ENCODE measurements at places on chromosomes 1 and 21. TPM values are rescaled to one million over a fixed set of nuclear protein-coding genes. Genes with fewer than 3 reads are reported as not detected.

DNA sequence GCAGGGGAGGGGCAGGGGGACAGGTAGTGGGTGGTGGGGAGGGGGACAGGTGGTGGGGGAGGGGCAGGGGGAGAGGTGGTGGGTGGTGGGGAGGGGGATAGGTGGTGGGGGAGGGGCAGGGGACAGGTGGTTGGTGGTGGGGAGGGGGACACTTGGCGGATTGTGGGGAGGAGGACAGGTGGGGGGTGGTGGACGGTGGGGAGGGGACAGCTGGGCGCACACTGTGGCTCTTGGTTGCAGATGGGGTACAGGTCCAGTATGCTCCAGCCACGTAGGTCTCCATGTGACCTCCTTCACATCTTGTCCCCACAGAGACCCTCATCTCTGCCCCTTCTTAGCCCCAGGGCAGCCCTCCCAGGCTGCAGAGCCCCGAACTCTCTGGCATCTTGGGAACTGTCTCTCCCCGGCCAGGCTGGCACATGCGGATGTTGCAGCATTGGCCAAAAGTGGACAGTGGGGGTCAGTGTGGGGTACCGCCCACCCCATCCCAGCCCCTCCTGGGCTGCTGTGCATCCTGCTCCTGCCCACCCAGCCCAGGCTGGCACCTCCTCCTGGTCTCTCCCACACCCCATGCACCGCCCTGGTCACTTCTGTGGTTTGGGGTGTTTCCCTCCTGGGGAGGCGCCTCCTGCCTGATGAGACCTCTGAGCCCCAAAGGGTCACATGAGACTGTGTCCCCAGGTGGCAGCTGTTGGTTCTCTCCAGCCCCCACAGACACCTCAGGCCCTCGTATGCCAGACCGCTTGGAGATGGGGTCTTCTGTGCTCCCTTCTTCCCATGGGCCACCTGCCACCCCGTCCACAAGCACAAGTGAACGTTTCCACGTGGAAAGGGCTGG is 7.6 kb upstream of the SLC19A1 start:
- no peak for DNase-seq

Gene SYTL1
- under 0.01 TPM for total RNA-seq

Gene ENTREP3
- total RNA-seq = 5.4 TPM

Gene CFAP74
- 0.26 TPM for total RNA-seq

DNA sequence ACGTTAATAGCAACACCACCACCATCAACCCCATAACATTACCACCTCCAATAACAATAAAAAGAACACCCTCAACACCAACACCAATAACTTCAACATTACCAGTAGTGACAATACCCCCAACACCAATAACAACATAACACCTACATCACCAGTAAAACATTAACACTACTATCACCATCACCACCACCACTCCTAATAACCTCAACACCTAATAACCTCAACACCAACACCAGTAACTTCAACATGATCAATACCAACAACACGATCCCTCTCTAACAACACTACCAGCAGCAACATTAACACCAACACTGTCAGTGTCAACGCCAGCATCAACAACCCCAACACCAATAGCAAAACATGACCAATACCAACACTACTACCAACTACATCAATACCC is 57.2 kb downstream of the TAS1R2 start:
- DNase-seq = no peak

- no peak for DNase-seq
Observed at GRCh38 chr1:44603718-44604117, 70.6 kb downstream of the TMEM53 start.

Gene IFNAR2
- total RNA-seq = 5.1 TPM

Gene CHI3L2
- total RNA-seq = 1.5 TPM

DNA sequence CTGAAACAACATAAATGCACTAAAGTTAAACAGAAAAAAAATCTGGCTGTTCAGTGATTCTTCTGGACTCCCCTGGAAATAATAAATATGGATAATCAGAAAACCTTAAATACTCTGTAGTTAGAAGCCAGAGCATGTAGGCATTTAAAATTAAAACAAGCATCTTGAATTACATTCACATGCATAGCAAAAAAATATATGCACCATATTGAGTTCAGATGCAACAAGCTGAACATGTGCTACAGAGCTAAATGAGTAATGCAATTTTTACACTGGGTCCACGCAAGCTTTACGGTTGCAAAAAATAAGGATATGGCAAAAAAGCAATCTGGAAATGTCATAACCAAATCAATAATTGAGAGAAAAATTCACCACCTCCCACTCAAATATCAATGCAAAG is 11.5 kb upstream of the KCNT2 start:
- no peak for DNase-seq

Gene CLDN17
- total RNA-seq = not detected

DNA sequence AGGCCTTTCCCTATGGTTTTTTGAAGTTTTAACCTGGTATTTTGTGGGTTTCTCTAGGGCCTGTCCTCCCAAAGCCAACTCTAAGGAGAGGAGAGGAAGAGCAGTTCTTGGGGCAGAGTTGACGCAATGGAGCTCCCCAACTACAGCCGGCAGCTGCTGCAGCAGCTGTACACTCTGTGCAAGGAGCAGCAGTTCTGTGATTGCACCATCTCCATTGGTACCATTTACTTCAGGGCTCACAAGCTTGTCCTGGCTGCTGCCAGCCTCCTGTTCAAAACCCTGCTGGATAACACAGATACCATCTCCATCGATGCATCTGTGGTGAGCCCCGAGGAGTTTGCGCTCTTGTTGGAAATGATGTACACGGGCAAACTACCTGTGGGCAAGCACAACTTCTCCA is 38.2 kb downstream of the ZBTB40 start:
- DNase-seq = peak; percentile 43

GRCh38 chr1:1106510-1107221 is 9.2 kb downstream of the C1orf159 start:
- DNase-seq = no peak

DNA sequence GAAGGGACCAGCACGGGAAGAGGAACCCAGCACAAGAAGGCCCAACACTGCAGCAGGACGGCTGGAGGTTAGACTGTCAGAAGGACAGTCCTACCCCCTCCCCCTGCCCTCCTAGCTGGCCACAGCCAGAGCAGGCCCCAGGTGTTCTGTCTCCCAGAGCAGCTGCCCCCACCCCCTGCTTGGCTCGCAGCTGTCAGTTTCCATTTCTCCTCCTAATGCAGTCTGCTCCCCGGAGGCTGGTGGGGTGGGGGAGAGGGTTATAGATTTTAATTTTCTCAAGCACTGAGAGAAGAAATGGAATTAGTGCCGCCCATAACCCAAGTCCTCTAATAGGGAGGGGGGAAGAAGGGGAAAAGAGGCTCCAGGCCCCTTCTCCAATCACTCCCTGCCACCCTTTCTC is 13.0 kb upstream of the PEAR1 start:
- no peak for DNase-seq

Gene S100A16
- 121 TPM for total RNA-seq

GRCh38 chr1:67741121-67741520 is 56.1 kb downstream of the GADD45A start:
- DNase-seq = no peak

GRCh38 chr1:159752135-159752580 is 28.6 kb upstream of the DUSP23 start:
- peak; percentile 65 for DNase-seq

DNA sequence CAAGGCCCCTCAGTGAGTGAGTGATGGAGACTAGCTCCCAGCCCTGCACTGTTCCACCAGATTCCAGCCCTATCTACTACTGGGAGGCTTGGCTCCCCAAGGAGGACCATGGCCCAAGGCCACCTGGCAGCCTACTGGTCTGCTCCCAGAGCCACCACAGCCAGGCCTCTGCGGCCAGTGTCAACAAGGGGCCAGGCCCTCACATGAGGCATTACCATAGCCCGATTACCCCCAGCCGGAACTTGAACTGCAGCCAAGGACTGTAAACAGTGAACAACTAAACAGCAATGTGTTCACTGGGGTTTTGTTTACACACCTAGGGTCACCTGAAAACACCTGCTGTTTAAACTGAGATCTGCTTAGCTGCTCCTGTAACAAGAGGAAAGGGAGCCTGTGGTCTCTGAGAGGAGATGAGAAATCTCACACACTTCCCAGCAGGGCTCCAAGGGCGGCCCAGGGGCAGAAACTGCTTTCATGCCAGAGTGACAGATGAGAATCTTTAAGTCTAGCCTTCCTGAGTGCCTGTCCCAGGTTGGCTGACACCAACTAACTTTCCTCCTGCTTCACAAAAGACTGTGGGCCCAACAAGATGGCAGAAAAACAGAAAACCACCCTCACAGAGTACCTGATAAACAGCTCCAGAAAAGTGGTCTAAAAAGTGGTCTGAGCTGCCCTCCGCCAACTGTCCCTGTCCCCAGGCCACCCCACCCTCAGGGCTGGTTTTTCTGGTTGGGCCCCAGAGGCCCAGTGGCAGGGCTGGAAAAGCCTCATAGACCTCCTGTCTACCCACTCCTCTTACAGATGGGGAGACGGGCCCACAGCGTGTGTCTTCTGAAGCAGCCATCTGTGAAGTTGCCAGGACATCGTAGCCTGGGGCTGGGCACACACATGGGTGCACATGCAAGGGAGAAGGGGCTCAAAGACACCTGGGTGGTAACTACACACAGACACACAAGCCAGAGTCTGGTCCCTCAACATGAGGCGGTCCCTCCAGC is 28.8 kb downstream of the MEF2D start:
- no peak for DNase-seq

DNA sequence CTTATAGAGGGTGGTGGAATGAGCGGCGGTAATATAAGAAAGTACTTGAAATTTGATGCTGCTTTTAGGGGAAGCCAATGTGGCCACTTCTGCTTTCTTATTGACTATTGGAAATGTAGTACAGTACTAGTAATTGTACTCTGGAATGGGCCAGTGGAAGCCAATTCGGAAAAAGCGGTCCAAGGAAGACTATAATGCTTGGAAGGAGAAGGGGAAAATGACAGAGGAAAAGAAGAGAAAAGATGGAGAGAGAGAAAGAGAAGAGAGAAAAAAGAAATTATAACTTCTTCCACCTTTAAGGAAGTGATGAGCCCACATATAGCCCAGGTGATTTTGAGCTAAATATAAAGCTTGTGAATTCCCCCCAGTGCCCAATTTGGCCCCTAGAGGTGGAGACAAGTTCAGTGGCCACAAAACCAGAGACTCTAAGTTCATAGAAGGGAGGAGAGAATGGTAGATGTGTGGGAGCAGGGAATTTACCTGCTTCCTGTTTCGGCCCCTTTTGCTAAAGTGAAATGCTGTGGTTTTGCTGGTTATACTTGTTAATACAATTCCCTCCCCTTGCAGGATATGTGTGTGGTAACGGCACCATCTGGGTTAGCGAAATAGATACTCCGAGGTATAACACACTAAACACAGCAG is 35.7 kb upstream of the DUSP10 start:
- no peak for DNase-seq

DNA sequence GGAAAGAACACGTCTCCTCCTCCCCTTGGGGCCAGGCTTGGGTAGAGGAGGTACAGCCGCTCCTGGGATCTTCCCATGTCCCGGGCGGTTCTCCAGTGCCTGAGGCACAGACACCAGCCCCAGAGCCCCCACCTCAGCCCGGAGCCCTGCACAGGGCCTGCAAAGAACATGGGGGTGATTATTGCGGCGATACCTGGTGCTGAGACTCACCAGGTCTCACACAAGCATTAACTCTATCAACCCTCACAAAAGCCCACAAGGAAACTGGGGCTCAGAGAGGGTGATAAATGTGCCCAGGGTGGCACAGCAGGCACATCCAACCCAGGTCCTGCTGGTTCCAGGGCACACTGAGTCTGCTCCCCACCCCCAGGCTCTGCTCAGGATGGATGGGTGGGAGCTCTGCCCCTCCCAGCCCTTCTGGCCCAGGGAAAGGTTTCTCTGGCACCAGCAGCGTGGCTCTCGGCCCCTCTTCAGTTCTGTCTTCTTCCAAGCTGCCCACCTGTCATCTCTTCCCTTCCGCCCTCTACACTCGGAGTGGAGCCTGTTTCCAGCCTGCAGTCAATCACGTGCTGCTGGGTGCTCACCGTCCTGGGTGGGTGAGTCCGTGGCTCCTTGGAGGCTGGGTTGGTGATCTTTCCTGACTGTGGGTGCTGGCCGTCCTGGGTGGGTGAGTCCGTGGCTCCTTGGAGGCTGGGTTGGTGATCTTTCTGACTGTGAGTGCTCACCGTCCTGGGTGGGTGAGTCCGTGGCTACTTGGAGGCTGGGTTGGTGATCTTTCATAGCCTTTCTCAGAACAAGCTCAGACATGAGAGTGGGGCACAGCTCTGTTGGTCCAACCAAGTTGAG is 53.6 kb upstream of the AJAP1 start:
- no peak for DNase-seq

Gene CR1
- total RNA-seq = not detected

GRCh38 chr1:15094719-15095495 is 58.6 kb upstream of the TMEM51 start:
- no peak for DNase-seq

DNA sequence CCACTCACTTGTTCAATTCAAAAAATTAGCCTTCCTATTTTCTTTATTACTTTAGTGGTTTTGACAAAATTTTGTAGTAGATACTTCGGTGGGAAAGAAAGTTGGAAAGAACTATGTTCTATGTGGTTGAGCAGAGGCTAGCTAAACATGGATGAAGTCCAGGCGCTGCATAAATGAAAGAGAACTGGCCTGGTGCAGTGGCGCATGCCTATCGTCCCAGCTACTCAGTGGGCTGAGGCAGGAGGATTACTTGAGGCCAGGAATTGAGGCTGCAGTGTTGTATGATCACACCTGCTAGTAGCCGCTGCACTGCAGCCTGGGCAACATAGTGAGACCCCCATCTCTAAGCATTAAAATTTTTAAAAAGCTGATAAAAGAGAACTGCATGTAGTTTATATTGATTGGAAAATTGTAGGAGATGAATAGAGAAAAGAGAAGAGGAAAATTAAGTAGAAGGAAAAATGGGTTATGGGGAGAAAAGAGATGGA is 21.0 kb downstream of the IFNAR1 start:
- DNase-seq = no peak

- peak; percentile 68 for DNase-seq
Observed at GRCh38 chr1:12433323-12434053, 184.5 kb downstream of the DHRS3 start.

GRCh38 chr1:182984621-182985020 is 31.7 kb upstream of the SHCBP1L start:
- peak; percentile 25 for DNase-seq

Gene TNFRSF8
- total RNA-seq = not detected

DNA sequence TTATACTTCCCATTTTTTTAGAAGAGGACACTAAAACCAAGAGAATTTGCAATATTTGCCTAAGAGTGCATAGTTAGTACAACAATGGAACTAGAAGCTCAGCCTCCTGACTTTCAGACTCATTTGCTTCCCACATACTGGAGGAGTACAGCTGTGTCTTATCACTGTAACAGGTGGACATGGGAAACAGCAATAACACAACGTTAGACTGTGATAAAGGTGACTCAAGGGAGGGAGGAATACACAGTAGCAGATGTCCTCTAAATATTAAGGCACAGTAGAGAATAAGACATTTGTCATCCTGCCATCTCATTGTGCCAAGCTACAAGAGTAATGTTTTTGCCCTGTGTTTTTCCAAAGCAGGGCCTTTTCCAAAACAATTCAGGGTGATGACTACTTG is 55.4 kb upstream of the JAK1 start:
- no peak for DNase-seq

Gene EPHA10
- under 0.01 TPM for total RNA-seq

- DNase-seq = peak; percentile 55
Observed at GRCh38 chr1:248852481-248853405, 6.1 kb downstream of the ZNF692 start.

- DNase-seq = no peak
Observed at GRCh38 chr1:12344596-12345349, 114.9 kb downstream of the VPS13D start.

Gene ZNF695
- 2.6 TPM for total RNA-seq

Gene TMEM39B
- 7.9 TPM for total RNA-seq

Data from fibroblast of lung (primary cell).